ENCODE measurements at places on chromosomes 6 and 20.

DNA sequence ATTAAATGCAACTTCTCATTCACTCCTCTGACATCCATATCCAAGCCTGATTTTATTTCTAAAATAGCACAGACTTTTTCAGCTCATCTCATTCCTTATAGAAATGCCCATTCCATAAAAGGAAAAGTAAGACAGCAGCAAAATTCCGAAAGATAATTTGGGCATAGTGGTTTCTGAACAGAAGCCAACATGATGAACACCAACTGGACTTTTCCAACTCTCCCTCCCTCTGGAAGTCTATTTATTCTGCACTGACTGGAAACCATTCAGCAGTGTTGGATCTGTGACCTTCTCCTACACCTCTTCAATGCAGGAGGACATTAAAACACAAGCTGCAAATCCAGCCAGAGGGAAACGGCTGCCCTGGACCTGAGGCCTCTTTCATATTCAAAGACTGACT lies 306.2 kb upstream of the NT5E start:
- DNase-seq = no peak

DNA sequence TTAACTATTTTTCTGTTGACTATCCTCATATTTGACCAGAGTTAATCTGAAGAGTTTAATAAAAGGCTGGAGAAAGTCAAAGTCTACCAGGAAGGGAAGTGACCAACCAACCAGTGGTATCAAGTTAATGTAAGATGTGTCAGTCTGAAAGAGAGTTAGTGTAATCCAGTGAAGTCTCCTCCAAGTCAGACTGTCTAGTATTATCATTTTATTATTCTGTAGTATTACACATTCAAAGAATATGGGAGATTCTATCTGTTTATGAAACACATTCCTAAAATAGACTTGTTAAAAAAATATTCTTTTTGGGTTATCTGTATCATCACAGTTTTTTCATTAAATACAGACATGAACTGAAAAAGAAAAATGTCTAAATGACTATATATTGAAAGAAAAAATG lies 194.4 kb downstream of the BTBD9 start:
- DNase-seq = no peak

DNA sequence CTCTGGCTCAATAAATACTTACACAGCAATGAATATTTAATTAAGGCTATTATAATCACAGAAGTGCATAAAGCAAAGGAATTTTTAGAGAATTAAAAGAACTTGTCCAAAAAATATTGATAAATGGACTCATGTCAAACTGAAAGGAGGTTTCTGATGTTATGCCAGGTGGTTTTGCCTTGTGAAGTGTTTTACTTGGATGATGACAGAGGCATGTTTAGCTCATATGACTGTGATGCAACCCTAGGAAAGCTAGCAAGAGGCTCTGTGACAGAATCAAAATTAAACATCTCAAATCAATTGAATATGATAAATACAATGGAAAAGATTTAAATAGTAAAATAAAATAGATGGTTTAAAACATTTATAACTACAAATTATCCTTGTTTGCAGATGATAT lies 137.3 kb downstream of the TMEM200A start:
- no peak for DNase-seq

DNA sequence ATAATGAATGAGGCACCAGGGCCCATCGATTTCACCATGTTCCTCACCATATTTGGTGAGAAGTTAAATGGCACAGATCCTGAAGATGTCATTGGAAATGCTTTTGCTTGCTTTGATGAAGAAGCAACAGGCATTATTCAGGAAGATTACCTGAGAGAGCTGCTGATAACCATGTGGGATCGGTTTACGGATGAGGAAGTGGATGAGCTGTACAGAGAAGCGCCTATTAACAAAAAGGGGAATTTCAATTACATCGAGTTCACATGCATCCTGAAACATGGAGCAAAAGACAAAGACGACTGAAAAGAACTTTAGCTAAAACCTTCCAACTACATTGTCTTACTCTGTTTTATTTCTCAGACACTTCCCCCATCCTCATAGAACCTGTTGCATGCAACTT lies 21.6 kb upstream of the ZBTB22 start:
- no peak for DNase-seq

- no peak for DNase-seq
These were observed 46.9 kb downstream of the MAP3K4 start for GRCh38 chr6:161038229-161039031.

DNA sequence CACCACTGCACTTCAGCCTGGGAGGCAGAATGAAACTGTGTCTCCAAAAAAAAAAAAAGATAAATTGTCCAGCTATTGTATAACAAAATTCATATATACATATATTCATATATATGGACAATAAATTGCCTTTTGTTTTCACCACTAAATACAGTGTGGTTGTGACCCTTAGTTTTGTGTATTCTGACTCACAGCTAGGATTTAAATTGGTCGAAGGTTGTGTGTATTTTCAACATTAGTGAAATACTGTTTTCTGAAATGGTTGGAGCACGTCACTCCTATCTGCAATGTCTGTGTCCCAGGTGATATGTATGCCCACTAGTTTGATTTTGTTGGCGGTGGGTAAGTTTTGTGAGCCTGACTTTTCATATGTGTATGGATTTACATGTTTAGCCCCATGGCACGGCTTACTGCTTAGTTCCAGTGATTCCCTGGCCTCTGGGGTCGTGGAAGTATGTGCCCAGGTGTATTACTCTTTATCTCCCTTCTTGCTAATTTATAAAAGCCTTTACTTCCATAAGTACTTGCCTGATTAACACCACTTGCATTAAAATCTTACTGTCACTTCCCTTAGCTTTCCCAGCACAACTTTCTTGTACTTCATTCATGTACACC lies 33.3 kb downstream of the JARID2 start:
- DNase-seq = no peak
